ENCODE measurements at places on chromosomes 1 and 21.

DNA sequence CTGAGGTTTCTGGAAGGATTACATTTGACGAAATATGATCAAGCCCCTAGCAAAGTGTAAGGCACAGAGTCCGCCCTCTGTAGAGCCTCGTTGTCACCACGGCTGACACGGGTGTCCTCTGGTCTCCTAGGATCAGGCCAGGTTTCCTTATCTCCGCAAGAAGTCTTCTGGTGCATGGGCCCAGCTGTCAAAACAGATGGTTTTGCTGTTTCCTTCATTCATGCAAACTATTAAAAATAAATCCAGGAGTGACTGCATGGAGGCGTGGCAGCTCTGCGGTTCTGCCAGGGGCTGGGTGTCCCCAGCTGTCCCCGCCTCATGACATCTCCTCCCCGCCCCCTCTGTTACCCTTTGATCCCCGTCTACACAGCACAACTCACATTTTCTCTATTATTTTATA, 209.0 kb downstream of the DYRK1A start:
- peak overlapping the region; percentile 77 for H3K27ac ChIP-seq
- H3K27me3 ChIP-seq: no peaks in the 10 kb centered on the region
- DNase-seq: no peak

- DNase-seq: no peak
- peaks cover 6% of the 10 kb centered on the region for H3K4me1 ChIP-seq
- H3K36me3 ChIP-seq: no peaks in the 10 kb centered on the region
- H3K27ac ChIP-seq: no peak overlapping the region
- peaks cover 9% of the 10 kb centered on the region for H3K27me3 ChIP-seq
Observed at GRCh38 chr1:114302821-114303220, 149.2 kb upstream of the SYT6 start.

- no peaks in the 10 kb centered on the region for H3K27me3 ChIP-seq
- no peak for DNase-seq
- H3K27ac ChIP-seq: no peak overlapping the region
- H3K36me3 ChIP-seq: peaks cover 14% of the 10 kb centered on the region
Observed at GRCh38 chr1:42937836-42938644, 20.6 kb downstream of the SLC2A1 start.

GRCh38 chr1:94113589-94114226, 7.2 kb downstream of the ABCA4 start:
- H3K4me1 ChIP-seq: peaks cover 28% of the 10 kb centered on the region
- H3K36me3 ChIP-seq: no peaks in the 10 kb centered on the region
- no peak overlapping the region for H3K4me3 ChIP-seq
- no peak for DNase-seq
- H3K27me3 ChIP-seq: peaks cover 7% of the 10 kb centered on the region

DNA sequence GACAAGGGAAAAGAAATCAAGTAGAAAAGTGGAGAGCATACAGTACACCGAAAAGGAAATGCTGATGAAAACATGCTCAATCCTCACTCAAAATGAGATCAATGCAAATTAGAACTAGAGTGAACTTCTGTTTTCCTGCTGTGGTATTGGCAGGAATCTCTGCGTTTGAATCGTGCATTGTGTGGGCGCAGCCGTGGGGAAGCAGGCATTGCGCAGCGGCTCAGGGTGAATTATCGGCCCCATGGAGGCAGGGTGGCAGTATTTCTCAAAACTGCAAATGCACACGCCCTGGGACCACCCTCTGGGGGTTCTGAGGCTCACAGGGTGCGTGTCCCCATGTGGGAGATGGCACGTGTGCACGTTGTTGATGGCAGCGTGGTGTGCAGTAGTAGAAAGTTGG, 140.6 kb downstream of the PEX14 start:
- H3K4me3 ChIP-seq: no peak overlapping the region
- no peaks in the 10 kb centered on the region for H3K27me3 ChIP-seq
- H3K36me3 ChIP-seq: peaks cover 1% of the 10 kb centered on the region
- no peak for DNase-seq

DNA sequence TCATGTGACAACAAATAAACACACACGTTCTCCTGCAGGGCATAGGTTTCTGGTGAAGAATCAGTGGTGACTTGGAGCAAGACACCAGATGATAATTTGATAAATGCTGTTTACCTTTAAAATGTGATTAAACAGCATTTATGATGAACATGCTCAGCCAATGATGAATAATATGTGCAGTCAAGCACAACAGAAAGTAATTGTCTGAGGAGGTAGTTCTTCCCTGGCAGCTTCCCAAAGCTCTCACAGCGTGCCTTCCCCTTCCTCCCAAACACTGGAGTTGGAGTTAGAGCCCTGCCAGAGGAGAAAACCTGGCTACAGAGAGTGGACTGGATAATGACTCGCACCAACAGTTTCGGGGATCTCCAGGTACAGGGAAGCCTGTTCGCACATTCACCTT, 463.5 kb downstream of the SMYD3 start:
- H3K36me3 ChIP-seq: no peaks in the 10 kb centered on the region
- peaks cover 5% of the 10 kb centered on the region for H3K4me1 ChIP-seq

DNA sequence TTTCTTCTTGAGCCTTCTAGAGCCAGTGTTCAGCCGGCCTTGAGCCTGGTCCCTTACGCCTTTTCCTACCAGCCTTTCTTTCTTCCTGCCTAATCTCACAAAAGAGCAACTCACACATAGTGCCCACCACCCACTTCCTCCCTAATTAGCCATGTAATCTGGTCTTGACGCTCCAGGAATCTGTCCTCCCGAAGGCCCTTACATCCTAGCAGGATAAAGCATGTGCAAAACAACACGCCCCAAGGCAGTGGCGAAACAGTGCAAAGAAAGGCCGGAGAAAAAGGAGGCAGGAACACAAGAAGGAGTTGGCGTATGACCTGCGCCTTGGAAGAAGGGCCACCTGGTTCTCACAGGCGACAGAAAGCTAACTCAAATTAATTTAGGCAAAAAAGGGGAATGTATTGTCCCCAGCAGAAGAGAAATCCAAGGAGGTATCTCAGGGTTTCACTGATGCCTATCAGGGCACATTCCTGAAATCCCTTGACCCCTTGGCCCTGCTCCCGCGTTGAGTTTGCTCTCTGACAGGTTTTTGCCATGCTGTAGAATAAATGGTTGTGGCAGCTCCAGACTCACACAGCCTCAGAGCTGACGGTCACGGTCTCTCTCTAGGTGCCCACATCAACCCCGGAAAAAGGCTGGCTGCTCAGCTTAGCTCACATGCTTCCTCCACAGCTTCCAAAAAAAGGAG, 79.0 kb downstream of the ZNF281 start:
- H3K27ac ChIP-seq: peak overlapping the region; percentile 23
- DNase-seq: no peak
- no peaks in the 10 kb centered on the region for H3K36me3 ChIP-seq
- H3K4me1 ChIP-seq: peaks cover 20% of the 10 kb centered on the region

GRCh38 chr1:157135646-157136045, 2.5 kb downstream of the ETV3 start:
- H3K4me3 ChIP-seq: no peak overlapping the region
- peaks cover 32% of the 10 kb centered on the region for H3K36me3 ChIP-seq
- H3K27me3 ChIP-seq: no peaks in the 10 kb centered on the region
- H3K27ac ChIP-seq: peak overlapping the region; percentile 53

DNA sequence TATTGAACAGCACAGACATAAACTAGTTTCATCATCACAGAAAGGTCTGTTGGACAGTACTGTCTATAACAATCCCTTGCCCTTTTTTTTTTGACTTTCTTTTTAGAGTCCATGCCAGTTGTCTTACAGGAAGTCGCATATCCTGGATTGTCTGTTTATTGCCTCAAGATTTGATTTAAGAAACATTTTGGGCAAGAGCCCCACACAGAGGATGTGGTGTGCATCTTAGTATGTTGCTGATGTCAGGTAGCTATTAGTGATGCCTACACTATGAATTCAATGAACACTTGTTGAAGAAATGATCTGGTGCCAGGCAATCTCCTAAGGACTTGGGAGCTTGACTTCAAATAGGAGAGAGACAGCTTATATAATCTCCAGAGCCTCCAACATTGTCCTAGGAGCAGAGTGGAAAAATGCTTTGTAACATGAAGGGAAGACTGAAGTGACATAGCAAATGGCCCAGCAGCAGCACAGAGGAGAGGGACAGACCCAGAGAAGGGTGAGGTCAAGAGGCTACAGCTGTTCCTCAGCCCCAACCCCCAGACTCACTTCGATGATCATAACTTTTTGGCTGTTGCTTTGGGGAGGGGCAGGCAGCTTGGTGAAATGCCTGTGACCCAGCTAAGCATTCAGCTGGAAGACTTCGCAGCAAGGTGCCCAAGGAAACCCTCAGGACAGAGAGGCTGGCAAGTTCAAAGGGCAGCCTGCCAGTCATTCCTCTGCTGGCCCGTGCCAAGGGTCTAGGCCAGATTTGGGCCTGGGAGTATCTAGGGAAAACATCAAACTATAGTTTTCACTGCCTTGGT, 7.5 kb upstream of the RAB29 start:
- no peak overlapping the region for H3K4me3 ChIP-seq
- H3K27ac ChIP-seq: no peak overlapping the region
- no peak for DNase-seq
- no peaks in the 10 kb centered on the region for H3K4me1 ChIP-seq
- H3K36me3 ChIP-seq: no peaks in the 10 kb centered on the region

DNA sequence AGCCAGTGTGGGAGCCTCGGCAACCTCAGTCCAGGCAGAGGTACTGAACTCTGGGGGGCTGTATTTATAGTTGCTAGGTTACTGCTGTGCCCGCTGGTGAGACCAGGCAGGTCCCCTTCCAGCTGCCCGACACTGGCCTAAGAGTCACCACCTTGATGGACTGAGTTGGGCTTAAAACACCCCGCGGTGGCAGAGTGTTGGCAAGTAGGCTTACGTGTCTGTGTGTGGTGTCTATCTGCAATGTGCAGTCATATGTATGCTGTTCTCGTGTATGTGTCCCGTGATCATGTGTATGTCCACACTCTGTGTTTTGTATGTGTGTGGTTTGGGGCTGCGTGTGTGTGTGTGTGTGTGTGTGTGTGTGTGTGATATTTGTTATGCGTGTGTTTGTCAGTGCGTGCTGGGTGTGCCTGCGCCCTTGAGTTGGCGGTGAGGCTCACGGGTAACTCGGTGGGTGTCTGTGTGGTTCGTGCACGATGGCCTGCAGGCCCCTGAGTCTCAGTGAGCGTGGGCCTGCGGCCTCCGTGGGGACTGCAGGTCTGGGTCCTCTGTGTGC, 65.5 kb downstream of the MEF2D start:
- DNase-seq: no peak
- no peak overlapping the region for H3K27ac ChIP-seq
- H3K4me3 ChIP-seq: no peak overlapping the region
- H3K4me1 ChIP-seq: peaks cover 5% of the 10 kb centered on the region

GRCh38 chr1:217274416-217274815, 356.5 kb downstream of the GPATCH2 start:
- H3K27ac ChIP-seq: no peak overlapping the region
- no peak overlapping the region for H3K4me3 ChIP-seq
- peaks cover 2% of the 10 kb centered on the region for H3K36me3 ChIP-seq

DNA sequence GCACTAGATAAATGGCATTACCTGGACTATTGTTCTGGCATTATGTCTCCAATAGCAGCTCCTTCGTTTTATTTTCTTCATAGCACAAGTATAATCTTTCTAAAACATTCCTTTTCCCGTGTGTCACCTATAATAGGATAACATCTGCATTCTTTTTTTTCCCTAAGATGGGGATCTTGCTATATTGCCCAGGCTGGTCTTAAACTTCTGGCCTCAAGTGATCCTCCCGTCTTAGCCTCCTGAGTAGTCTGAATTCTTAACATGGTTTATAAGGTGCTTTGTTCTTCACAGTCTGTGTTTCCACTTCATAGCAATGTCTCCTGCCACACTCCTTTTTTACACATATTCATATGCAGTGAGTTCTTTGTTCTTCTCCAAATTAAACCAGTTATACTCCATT, 8.6 kb upstream of the MOV10 start:
- H3K27ac ChIP-seq: no peak overlapping the region
- H3K4me1 ChIP-seq: no peaks in the 10 kb centered on the region
- H3K36me3 ChIP-seq: peaks cover 38% of the 10 kb centered on the region
- no peak overlapping the region for H3K4me3 ChIP-seq

GRCh38 chr1:188425687-188426086, 1596.9 kb downstream of the PLA2G4A start:
- no peak overlapping the region for H3K4me3 ChIP-seq
- no peak for DNase-seq
- H3K27ac ChIP-seq: no peak overlapping the region
- peaks cover 3% of the 10 kb centered on the region for H3K4me1 ChIP-seq
- H3K36me3 ChIP-seq: no peaks in the 10 kb centered on the region

DNA sequence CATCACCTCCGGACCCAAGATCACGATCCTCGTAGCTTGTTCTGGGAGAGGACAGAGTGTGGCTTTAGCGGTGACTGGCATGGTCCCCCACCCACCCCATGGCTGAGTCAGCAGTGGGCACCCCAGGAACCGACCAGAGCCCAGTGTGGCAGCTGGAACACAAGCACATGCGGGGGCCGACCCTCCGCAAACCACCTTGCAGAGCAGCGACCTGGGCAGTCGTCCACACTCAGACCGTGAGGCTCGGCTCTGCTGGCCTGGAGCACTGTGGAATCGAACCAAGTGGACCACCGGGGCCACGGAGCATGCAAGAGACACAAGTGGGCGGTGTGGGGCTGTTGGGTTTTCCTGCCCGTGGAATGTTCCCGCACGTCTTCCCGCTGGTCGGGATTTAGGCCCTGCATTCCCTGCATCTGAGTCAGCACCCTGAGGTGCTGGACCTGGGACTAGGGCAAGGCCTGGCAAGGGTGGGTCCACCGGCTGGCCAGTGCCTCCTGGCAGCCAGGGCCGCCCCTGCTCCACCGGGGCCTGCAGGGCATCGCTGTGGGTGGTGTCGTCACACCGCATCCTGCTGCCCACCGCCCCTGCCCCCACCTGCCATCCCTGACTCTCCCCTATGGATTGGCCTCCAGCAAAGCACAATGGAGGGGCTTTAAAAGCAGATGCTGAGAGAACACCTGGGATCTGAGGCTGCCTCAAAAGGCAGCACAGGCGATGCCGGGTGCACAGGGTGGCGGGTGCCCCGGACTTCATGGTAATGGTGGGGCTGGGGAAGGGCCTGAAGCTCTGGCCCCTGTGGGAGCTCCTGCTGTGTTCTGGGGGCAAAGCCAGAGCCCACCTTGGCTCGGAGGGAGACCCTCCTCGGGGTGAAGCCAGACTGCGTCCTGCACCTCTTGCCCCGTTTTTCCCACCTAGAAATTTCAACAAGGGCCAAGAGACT, 18.5 kb downstream of the MORN1 start:
- no peaks in the 10 kb centered on the region for H3K4me1 ChIP-seq
- DNase-seq: no peak
- no peaks in the 10 kb centered on the region for H3K27me3 ChIP-seq
- H3K36me3 ChIP-seq: peaks cover 14% of the 10 kb centered on the region

DNA sequence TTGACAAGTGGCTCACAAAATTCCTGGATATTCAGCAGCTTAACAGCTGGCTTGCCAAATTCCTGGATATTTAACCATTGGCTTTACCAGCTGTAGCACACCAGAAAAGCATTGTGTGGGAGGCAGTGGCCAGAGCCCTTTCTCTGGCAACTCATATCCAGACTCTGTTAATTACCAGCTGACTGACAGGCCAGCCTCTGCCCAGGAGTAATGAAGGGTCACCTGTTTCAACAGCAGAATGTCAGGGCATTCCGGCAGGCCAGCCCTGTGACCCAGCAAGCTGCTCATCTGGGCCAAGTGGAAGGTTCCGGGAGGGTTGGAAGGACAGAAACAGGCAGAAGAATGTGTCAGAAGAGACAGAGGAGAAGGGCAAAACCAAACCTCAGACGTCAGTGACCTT, 35.2 kb upstream of the KIRREL1 start:
- H3K36me3 ChIP-seq: no peaks in the 10 kb centered on the region
- H3K27ac ChIP-seq: no peak overlapping the region
- DNase-seq: no peak
- no peak overlapping the region for H3K4me3 ChIP-seq

Measured in progenitor cell of endocrine pancreas (in vitro differentiated cells).